Cortex of kidney (tissue), 1 donor: ENCODE measurements at places on chromosomes 12 and 14.

GRCh38 chr14:96162265-96162664 lies 42.4 kb upstream of the BDKRB2 start:
- no peak for DNase-seq

GRCh38 chr12:47082796-47083621 lies 3.2 kb upstream of the AMIGO2 start:
- DNase-seq, result no peak

DNA sequence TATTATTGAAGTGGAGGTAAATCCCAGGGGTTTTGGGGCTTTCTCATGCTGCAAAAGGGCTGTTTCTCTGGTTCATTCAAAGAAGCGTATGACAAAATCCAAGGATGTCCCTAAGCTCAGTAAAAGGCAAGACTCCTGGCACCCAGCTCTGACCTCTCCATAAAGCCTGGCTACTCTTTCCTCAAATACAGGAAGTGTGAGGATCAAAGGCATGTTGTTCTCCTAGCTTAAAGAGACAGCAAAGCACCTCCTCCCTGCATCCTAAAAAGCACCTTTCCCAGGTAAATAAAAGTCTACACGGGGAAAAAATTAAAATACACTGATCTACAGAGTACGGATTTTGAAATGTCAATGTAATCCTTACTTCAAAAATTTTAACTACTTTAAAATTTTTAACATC lies 118.6 kb downstream of the LMNTD1 start:
- no peak for DNase-seq

DNA sequence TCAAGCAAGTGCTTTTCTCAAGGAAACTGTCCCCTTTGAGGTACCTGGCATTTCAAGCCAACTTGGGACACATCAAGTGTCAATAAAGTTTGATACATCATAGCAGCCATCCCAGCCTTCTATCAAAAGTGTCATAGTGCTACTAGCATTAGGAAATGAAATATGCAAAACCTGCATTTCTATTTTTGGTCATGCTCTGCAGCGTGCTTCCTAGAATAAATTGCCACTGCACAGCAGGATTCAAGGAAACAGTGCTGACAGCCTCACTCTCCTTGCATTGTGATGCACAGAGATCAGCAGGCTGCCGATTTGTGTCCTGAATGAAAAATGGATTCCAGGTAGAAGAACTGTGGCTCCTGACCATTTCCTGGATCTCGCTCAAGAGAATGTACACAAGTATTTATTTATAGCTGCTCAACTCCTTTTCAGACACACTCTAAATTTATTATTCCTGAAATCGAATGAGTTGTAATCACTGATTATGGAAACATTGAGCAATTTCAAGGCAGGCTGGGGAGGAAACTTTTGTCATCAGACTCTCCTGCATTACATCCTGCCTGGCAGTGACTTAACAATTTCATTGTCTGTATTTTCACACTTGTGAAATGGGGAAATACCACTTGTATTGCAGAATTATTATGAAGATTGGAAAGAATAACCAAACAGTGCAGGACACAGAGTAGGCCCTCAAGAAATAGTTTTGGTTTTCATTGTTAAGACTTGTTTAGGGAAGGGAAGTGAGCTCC lies 120.9 kb downstream of the SLC38A6 start:
- DNase-seq, result no peak

DNA sequence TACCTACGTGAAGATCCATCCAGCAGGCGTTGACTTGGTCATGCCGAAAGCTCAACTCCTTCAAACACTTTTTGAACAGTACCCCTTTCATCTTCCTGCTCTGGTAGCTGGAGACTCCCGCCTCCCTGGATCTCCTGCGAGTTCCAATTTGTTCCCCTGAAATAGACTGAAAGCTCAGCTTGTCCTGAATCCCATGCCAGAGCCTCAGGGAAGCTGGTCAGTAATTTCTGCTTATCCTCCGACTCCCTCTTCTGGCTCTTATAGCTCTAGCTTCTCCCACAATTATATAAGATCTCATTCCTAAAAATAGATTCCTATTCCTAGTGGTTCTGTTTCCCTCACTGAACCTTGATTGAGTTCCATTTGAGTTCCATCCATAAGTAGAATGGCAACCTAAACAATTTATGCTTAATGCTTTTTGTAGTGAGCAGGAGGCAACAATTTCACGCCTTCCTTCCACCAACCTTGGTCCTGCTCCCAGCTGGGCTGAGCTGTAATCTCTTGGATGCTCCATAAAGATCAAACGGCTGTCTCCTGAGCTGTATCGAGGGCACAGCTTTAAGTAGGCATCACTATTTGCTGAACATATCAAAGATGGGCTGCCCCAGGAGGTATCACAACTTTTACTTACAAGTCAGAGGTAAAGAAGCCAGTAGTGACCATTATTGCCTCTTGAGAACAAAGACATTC lies 8.0 kb upstream of the TMEM132C start:
- DNase-seq, result no peak

GRCh38 chr12:66392266-66392915 lies 90.1 kb downstream of the HELB start:
- DNase-seq, result no peak

DNA sequence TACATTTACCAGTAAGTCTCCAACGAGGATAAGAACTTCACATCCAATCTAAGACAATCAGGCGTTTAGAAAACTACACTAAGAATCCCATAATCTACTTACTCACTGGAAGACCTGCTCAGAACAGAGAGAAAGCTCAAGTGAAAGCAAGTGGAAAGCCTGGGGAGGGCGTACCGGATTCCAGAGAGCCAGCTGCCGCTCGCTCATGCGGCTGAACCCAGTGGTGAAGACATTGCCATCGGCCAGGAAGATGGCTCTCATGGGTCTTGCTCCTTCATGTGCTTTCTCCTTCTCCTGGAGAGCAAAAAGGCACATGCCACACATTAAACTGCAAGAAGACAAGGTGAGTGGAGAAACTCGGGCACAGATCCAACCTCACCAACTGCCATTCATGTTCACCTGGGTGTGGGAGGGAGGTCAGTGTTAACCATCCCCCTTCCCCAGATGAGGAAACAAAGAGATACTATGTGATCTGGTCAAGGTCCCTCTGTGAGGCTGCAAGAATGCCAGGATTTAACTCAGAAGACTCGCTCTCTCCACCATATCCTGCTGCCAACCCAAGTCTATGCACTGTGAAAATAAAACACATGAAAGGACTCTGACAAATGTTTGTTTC lies 23.5 kb upstream of the SELPLG start:
- no peak for DNase-seq

DNA sequence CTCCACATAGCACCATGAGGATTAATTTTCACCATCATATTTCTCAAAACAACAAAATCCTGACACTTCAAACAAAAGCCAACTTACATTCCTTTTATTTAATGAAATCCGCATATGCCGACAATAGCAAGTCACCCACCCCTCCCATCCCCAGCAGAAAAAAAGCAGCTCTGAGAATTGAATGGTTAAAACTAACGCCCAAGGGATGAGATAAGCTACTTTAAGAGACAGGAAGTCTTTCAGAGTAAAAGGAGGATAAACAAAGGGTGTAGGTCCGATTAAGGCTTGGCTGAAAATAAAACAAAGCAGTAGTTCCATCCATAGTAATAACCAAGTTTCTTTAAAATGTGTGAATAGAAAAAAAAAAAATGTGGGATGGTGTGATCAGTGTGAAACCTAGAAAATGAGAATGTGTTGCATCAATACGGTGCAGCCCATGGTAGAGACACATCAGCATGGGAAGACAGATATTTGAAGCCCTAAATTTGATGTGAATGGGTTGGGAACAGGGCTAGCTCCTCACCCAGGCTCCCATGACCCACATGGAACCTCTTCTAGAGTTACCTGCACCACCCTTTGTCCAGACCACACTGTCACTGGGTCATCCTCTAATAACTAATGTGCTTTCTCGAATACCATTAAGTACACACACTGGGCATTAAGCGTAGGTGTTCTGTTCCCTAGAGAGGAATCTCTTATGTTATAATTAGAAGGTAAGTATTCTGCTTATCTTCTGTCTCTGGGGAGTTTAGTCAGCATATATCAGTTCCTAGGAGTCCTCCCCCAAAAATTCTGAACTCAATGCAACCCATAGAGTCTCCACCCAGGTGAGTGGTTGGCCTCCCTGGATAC lies 31.7 kb downstream of the RTRAF start:
- no peak for DNase-seq

DNA sequence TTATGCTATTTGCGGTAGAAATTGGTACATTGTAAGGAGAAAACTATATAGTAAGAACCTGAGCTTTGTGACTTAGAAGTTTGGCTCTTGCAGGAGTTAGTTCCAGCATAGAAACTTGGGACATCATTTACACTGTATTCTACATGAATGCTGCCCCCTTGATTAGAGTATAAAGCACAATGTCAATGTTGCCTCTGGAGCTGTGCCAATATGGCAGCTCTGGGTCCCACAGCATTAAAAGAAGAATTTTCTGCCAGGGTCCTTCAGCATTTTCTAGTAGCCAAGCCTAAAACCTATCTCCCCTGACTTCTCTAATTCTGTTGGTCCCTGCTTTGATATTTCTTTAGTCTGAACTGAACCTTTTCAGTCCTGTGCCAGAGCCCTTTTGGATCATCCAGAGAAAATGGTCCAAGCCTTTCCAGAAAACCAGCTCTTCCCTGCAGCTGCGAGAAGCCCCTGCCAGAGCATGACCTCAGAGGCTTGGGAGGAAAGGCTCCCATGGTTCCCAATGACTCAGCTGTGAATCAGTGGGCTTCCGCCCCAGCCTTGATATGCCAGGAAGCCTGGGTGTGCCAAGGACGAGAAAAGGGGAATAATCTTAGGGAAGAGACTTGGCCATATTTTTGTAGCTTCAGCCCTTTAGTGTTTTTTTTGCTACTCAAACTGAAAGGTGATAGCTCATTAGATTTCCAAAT lies 43.2 kb downstream of the PLEKHG7 start:
- no peak for DNase-seq

GRCh38 chr12:64801381-64801780 lies 23.1 kb upstream of the TBC1D30 start:
- DNase-seq, result no peak

GRCh38 chr12:62922539-62922938 lies 12.4 kb downstream of the PPM1H start:
- no peak for DNase-seq

- no peak for DNase-seq
Measured at GRCh38 chr14:39641224-39641623, 209.0 kb upstream of the FBXO33 start.

- no peak for DNase-seq
Measured at GRCh38 chr14:100279133-100279532, 27.1 kb downstream of the SLC25A29 start.

DNA sequence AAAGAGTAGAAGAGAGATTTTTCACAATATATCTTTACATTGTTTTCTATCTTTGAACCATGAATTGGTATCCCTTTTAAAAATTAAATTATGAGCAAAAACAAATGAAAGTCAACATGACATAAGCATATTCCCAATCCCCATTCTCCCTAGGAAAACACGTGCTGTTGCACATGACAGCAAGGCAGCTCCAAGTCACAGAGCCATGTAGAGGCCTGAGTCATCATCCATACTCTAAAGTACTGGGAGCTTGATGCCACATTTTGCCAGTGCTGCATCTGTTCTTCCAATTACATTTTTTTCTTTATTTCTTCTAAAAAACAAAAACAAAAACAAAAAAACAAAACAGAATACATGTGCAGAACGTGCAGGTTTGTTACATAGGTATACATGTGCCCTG lies 115.2 kb downstream of the ITPR2 start:
- no peak for DNase-seq
